Activated CD4-positive, alpha-beta T cell treated with anti-CD3 and anti-CD28 coated beads, Interleukin-2, amount 50 U/mL, for 24 hours (primary cell): ENCODE measurements at places on chromosomes 6 and 20.

DNA sequence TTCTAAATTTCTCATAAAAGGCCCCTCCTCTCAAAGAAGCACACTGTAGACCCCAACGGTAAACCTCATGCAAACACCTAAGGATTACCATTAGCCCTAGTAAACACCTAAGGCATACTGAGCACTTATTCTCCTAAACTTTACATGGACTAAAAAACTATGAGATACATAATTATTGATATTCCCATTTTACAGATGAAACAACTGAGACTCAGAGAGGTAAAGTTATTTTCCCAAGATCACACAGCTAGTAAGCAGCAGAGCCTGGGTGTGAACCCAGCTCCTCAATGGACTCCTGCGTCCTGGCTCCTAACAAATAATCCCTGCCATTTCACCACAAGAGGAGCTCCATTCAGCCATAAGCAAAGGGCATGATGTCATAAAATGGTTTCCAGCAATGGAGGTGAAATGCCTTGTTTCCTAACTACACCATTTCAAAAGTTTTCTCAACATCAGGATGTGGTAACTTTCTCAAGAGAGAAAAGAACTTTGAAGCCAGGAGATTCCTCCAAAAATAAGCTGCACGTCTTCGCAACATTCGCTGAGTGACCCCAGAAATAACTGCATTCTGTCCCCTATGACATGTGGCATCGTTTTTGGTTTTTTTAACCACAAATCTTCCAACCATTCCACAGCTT lies 4.1 kb downstream of the ATP9A start:
- DNase-seq, result no peak

DNA sequence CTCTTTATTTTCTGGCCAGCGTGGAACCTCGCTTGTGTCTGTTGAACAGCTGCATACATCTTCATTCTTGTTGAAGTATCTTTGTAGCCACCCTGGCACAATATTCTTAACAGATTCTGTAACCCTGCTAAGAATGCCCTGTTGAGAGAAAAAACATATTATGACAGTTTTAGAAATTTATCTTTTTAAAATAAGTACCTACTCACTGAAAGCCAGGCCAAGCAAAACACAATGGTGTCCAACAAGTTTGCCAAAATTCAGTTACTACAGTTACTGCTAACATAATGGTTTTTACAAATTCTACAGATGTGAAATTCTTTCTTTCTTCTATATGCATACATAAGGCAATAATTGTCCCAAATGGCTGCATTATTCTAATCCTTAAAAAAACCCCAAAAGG lies 18.2 kb downstream of the NUP153 start:
- no peak for DNase-seq

DNA sequence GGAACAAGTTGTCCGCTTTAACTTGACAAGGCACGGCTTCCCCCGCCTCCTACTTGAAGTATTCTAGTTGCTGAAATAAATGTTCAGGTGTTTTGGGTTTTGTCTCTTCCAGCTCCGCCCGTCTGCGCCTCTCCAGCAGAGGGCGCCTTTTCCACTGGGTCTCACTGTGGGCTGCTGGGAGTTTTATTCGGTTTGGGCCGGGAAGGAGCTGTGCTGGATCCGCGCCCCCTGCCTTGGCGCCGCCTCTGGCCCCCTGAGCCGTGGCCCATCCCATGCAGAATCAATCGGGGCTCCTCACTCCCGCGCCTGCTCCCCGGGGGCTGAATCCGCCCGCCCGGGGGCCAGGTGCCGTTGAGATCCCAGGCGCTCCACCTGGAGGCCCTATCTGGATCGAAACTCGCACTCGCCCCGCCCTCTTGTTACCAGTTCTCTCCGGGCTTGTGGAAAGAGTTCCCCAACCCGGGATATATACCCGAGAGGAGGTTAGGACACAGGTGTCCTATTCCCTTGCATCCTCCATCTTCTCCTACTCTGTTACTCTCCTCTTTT lies 51.0 kb upstream of the TCF21 start:
- peak; percentile 38 for DNase-seq

- no peak for DNase-seq
Observed at GRCh38 chr6:150898399-150899170, 33.1 kb downstream of the MTHFD1L start.

GRCh38 chr6:149484733-149485700 lies at the start of gene ZC3H12D:
TSS of gene ZC3H12D (minus strand) at chr6:149485014. CDS start at chr6:149474543, 10,471 bp downstream.
- DNase-seq, result peak; percentile 71

GRCh38 chr20:9590189-9590588 lies 75.8 kb downstream of the LAMP5 start:
- DNase-seq, result no peak

DNA sequence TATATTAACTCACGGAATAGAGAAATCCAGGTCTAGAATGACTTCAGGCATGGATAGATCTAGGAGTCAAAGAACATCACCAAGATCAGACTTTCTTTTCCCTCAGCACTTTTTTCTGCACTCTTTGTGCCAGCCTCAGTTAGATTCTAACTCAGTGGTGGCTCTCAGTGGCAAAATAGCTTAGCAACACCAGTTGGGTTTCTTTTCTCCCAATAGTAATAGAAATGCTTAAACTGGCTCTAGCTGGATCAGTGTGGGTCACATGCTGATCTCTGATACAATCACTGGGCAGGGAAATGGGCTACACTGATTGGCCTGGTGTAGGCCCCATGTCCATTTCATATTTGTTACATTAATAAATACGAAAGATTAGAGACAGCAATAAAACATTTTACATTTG lies 44.2 kb upstream of the ARFGEF2 start:
- DNase-seq, result no peak

DNA sequence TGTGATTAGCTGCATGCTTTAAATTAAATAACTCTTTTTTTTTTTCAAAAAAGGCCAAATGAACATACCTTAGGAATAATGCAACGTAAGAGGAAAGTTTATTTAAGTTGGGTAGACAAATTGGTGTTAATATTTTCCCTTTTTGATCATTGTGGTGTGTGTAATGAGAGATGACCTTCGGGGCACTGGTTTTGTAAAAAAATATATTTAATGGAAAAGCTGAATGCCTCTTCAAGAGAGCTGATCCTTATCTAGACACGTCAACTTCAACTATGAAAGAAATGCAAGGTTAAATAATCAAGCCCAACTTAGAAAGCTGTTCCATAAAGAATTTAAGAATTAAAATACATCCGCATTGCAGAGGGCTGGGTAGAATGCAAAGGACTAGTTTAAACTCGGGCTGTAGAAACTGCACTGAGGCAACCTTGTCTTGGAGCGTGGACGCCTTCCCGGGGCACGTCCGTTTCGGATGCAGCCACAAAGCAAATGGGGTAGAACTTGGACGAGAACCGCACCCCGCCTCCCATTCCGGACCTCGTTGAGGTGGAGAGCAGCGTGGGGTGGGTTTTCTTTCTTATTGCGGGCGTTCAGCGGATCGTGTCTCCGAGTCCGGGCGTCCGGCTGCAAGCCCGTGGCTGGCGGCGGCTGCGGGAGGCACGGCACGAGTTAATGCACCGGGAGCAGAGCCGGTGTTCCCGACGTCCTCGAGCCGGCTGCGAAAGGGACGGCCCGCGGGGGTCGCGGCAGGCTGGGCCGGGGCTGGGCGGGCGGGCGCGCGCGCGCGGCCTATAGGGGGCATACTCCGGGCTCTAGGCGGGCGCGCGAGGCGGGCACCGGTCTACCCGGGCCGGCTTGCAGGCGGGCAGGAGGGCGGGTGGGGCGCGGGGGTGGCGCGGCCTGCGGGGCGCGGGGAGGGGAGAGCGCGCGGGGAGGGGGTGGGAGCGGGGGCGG lies 1.9 kb downstream of the JARID2 start:
- DNase-seq, result peak; percentile 26

DNA sequence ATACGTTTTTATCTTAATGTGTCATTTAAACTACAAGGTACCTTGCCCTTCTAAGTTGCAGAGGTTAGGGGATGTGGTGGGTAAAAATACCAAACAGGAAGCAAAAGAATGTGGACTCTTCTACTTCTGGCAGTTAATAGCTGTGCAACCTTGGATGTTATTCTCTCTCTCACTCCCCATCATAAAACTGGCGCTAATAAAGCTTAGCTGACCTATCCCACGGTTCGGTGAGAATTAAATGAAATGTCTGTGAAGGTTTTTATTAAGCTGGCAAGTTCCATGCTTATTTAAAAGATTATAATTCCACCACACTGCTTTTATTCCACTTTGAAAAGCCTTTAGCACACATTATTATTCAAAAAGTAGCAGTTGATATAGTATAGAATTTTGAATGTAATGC lies 127.8 kb upstream of the SLC22A23 start:
- no peak for DNase-seq
